ENCODE measurements at places on chromosomes 3 and 15.

- no peak for DNase-seq
These were observed 85.6 kb downstream of the OCA2 start for GRCh38 chr15:28013480-28013879.

DNA sequence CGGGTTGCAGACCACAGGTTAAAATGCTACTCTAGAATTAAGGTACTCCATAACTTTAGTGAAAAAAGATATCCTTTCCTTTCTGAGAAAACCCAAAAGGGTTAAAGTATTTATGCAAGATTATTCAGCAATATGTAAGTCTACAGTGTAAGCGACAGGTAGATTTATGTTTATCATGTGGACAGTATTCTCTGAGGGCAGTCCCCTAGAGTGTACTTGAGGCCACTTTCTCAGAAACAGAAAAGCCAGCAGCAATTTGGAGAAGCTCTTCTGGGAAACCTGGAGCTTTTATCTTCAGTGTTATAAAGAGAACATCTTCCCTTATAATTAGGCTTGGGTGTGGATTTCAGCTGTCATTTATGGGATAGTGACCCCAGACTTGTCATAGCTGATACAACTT is 8.9 kb downstream of the ST3GAL6 start:
- no peak for DNase-seq

- DNase-seq: no peak
These were observed 310.7 kb upstream of the DPPA4 start for GRCh38 chr3:109648027-109648426.

DNA sequence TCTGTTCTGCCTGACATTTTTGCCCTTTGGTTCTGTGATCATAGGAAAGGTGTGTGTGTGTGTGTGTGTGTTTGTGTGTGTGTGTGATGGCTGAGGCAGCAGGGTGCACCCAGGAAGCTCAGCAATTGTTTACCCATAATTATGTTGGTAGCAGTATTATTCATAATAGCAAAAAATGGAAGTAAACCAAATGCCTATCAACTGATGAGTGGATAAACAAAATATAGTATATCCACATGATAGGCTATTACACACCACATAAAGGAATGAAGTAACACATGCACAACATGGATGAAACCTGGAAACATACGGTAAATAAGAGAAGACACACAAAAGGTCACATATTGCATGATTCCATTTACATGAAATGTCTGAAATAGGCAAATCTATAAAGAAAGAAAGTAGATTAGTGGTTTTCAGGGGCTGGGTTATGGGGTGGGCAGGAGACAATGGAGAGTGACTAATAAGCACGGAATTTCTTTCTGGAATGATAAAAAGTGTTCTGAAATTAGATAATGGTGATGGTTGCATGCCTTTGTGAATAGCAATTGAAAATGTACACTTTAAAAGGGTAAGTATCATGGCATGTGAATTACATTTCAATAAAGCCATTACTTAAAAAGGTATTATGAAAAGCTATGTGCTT is 167.2 kb downstream of the POLR2M start:
- DNase-seq: no peak

- no peak for DNase-seq
These were observed 28.8 kb upstream of the HDAC11 start for GRCh38 chr3:13451301-13451673.

DNA sequence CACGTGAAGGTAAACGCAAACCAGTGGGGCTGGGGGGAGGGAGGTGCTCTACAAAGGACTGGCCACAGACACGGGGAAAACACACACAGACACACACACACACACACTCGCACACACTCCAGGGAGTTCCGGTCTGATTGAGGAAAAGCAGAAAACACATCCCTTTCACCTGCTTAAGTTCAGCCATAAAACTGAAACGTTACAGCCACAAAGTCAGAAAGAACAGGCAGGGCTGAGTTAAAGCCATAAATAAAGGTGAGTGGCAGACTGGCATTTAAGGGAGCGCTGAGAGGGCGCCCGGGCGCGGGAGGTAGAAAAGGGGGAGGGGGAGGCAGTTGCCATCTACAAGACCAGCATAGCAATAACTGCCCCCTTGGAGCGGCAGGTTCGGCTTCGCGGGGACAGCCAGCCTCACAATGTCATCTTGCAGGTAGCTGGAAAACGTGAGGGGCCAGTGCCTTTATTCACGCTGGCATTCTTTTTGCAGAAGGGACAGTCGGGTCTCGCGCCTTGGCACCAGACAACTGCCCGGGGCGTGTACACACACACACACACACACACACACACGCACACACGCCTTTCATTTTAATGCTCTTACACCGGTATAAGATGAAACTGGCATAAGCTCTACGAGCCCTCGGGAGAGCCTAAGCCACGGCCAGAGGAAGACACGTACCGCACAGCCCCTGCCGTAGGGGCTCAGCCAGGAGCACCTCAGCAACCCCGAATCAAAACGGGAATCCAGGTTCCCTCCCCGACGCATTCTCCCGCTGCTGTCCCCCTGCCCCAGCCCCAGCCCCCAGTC is 866 bp downstream of the TNIK start:
- DNase-seq: no peak

GRCh38 chr3:57989646-57990045 is 18.6 kb upstream of the FLNB start:
- no peak for DNase-seq

DNA sequence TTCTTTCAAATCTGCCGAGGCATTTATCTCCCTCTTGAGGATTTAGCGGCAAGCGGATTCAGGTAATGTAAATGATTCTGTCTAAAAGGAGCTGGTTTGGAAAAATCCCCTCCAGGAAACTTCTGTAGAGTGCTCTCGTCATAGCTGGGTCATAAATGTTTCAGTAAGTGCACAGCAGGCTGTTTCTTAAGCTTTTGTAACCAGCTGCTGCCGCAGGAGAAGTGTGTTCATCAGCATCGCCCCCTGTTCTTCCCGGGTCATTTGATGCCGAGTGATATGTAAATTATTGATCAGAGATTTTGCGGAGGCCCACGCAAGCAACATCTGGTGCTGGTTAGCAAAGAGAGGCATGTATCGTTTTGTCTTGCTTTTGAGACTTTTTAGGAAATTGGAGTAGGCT is 53.1 kb downstream of the DNASE1L3 start:
- DNase-seq: no peak

DNA sequence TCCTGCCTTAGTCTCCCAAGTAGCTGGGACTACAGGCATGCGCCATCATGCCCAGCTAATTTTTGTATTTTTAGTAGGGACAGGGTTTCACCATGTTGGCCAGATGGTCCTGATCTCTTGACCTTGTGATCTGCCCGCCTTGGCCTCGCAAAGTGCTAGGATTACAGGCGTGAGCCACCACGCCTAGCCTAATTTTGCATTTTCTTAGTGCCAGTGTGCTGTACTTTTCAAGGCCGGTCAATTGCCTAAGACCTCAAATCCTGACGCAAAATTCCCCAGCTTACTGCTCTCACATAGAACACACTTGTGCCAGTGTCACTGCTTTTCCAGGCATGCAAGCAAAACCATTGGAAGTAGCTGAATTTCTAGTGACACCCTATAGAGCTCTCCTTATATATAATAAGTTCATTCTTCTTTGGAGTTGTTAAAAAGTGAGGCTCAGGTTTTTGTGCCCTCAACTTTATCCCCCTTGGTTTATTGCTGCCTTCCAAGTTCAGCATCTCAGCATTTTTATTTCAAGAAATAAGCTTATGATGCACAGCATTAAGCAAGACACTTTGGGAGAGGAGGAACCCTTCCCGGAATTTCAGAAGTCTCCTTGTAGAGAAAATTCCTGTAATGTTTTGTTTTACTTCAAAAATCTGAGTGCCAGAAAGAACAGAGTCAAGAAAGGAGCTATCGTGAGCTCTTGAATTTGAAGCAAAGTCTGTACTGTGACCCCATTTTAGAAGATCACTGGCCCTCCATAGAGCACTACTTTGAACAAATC is 93.2 kb downstream of the FILIP1L start:
- no peak for DNase-seq

DNA sequence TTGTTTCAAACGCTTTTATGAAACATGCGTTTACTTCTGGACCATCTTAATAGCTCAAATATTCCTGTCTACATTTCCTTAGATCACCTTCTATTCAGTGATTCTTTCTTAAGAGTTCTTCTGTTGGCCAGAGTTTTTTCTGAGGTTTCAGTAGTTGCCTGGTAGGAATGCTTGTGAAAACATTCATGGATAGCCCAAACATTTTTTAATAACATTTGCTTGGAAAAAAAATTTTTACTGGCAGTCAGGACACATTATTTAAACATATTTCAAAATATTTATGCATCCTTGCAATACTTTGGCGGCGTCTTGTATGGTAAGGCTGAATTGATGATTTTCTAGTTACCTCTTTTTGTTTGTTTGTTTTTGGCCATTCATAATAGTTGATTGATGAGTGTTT is 47.4 kb upstream of the ZBTB20 start:
- no peak for DNase-seq

DNA sequence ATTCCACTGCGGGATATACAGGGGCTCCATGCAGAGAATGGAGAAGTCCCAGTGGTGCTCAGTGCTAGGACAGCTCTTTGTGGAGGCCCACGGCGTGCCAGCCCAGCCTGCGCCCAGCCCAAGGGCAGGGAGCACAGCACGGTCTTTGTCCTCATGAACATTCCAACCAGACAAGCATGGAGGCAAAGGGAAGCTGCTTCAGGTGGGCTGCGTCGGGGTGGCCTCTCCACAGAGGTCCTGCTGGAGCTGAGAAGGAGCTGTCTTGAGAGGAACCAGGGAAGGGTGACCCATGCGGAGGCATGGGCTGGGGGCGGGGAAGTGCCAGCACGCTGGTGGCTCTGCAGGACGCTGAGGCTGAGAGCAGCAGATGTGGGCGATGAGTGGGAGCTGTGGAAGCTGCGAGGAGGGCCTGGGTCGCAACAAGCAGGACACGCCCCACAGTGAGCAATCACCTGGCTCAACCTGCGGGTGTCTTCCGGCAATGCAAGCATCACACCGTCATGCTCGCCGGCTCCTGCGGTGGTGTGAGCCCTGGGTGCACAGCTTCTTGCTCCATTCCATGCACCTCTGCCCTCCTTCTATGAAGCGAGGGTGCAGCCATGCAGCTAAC is 14.0 kb upstream of the KLF15 start:
- DNase-seq: no peak

DNA sequence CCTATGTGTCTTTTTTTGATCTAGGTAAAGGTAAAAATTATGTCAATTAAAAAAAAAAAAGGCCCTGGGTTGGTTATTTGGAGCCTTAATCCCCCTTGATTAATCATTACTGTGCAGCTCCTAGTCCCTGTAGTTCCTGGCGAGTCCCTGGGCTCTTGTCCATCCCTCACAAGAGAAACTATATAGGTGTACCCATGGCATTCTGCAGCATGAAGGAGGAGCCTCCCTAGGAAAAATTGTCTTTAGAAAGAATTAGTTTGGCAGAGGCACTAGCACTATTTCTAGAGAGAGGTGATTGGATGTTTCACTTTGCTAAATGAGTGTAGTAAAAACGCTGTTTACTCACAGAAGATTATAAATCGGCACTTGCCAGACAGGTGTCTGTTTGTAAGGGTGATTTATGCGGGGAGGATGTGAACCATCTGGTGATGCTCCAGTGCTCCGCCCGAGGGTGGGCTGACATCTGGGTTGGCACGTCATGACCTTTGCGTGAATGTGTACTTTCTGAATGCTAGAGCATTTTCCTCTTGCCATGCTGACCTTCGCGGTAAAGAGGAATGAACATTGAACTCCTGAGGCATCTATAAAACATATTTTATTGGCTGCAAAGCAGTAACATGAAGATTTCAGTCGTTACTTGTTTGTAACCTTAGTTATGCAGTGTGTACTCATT is 12.6 kb downstream of the PLCL2 start:
- DNase-seq: peak; percentile 33

DNA sequence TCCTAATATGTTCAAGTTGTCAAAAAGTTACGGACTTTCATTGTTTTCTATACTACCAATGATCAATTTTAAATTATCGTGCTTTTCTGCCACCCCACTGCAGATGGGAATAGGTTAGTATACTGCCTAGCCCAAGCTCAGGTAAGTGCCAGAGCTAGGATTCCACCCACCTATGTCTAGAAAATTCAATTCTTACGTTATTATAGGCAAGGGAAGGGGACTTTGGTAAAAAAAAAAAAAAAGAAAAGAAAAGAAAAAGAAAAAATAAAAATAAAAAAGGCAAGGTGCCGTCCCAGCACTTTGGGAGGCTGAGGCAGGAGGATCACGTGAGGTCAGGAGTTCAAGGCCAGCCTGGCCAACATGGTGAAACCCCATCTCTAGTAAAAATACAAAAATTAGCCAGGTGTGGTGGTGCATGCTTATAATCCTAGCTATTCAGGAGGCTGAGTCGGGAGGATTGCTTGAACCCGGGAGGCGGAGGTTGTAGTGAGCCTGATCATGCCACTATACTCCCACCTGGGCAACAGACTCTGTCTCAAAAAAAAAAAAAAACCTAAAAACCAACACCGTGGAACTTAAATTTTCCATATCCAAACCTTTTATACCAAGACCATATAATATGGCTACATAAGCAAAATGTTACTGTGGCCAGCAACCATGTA is 1.3 kb downstream of the RPL22L1 start:
- no peak for DNase-seq

DNA sequence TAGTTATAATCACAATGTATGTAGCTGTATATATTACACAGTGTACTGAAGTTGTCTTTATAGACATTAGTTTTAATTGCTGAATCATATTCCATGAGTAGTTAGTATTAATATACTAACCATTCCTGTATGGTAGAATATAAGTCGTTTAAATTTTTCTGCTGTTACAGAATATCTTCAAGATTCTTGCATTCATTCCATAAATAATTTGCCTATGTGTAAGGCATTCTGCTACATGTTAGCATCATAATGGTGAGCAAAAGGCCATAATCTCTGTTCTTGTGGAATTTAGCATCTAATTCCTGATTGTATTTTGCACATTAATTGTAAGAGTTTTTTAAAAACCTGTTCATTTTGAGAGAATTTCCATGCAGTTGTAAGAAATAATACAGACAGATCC is 14.1 kb downstream of the GYG1 start:
- DNase-seq: no peak

- no peak for DNase-seq
These were observed 31.6 kb upstream of the PYGO1 start for GRCh38 chr15:55619783-55620182.

- no peak for DNase-seq
These were observed 452.7 kb upstream of the PROK2 start for GRCh38 chr3:72237679-72238009.

DNA sequence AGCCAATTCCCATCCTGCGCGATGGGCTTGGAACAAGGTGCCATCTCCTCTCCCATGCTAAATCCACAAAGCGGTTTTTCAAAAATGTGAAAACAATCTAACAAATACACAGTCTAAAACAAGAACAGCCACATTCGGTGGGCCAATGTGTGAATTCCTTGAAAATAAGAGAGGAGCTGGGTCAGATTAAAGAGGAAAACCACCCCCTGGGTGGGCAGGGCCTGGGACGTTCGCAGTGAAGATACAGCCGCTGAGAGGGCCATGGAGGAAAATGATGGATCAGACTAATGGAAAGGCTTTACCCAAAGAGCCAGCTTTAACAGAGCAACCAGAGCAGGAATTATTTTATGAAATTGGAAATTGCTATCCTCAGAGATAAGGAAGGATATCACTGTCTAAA is 27.4 kb downstream of the PRR20G start:
- no peak for DNase-seq

All from activated naive CD8-positive, alpha-beta T cell treated with anti-CD3 and anti-CD28 coated beads, Interleukin-2, amount 50 U/mL, for 16 hours (primary cell).